Iris pigment epithelial cell (primary cell): ENCODE measurements at places on chromosomes 7 and 10.
A peak's percentile ranks its signal among the peaks of the same experiment; 100 is the strongest.

DNA sequence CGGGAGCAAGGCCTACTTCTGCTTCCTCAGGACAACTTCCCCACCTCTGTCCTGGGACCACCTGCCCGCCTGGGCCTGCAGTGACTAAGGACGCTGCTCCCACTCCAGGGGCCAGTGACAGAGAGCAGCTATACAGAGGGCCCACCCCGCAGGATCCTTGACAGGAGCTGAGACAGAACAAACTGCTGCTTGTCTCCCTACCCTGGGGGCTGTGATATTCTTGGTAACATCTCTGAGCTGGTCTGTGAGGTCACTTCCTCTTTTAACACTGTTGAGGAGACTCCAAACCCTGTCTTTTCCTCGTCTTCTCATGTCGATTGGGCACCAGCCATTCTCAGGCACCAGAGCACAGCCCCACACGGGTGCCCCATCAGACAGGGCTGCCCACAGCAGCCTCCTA is 6.9 kb upstream of the MRPS24 start:
- DNase-seq: no peak

DNA sequence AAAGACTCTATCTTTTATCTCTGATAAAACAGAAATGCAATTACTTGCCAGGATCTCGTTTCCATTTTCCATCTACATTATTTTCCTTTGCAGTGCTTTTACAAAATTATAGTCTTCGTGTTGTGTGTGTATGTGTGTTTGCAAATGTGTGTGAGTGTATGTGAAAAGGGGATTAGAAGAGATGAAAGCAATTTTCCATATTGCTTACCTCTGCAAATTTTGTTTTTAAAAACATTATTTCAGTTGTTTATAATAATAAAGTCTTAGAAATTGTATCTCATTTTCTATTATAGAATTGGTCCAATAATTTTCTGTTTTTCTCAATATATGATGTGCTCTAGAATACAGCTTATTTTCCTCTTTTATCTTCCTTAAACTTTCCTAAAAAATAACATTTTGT is 421.3 kb upstream of the ANKRD30A start:
- no peak for DNase-seq

DNA sequence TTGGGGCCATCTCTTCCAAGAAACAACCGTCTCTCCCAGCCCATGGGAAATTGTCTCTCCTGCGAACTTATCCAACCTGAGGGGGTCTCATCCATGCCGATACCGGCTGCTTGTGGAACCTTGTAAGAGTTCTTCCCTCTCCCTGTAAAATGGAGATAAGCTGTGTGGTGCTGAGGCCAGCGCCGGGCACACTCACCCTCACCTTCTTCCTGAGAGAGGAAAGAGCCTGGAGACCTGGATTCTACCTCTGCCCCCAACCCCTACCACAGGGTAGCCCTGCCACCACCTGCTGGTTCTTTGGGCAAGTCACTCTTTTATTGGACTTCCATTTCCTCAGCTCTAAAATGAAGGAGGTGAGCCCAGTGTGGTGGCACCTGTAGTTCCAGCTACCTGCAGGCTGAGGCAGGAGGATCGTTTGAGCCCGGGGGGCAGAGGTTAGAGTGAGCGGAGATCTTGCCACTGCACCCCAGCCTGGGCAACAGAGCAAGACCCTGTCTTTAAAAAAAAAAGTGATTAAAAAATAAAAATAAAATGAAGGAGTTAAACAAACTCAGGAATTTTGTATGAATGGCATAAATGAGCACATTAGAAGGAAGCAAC is 38.4 kb upstream of the PSAP start:
- DNase-seq: peak; percentile 15

DNA sequence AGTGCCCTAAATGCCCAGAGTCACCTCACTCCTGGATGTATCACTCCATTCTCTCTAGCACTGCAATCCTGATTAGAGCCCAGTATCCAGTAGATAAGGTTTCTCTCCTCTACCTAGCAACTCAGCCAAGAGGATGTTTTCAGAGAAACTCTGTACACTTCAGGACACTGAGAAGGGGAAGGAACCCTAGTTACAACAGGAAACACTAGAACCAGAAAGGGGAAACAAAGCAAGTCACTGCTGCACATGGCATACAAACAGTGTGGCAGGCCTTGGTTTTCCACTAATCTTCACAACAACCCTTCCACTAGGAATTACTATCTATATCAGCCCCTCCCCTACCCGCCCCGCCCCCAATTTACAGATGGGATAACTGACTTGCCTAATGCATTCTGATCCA is 1.6 kb downstream of the FAM204A start:
- no peak for DNase-seq

DNA sequence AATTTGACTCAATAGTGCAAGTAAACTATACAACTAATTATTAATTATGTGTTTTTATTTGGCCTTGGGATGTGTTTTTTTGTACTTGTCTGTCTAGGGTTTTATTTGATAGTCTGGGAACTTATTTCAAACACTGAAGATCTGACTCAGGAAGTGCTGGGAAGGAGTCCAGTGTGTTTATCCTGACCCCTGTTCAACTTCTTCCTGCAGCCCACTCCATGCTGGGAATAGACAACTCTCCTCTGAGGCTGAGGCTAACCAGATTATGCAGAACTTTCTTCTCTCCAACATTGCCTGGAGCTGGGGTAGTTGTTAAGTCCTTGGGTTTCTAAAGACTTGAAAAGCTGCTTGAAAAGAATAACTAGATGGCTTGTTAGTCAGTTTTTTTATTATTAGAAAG is 6.9 kb downstream of the CISD1 start:
- peak; percentile 82 for DNase-seq

DNA sequence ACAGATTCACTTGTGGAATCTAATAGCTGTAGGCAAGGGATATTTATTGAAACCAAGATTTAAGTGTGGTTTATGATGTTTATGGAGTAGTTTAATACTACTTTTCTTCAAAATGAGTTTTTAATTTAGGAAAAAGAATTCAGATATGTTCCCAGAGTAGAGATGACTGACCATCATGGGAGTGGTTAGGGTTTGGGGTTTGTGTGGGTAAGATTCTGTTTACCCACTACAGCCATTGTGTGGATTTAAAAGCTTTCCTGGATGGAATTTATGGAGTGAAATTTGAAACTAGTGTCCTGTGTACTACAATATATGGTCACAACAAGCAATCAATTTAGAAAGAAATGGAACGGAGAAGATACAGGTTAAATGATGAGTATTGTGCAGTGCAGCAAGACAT is 453.5 kb downstream of the AUTS2 start:
- no peak for DNase-seq

GRCh38 chr10:56596257-56596656 is 235.2 kb upstream of the ZWINT start:
- DNase-seq: no peak

DNA sequence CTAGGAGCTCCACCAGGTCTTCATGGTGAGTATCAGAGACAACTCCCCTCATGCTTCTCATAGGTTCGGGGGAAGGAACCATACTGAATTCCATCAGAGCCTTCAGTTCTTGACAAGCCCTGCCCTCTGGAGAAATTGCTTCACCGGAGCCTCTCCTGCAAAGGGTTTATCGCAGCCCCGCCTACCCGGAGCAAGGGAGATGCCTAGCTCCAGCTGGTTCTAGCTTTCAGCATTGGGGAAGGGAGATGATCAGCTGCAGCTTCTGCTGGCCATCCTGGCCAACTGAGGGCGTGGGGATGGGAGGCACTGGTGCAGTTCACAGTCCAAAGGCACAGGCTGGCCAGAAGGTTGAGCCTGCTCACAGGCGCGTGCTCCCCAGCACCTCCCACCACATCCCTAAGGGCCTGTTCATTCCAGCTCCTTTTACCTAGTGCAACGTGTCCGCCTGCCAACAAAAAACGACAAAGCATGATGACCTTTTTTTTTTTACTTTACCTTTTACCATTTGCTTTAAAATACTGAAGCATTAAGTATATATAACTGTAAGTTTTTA is 31.2 kb downstream of the LANCL2 start:
- DNase-seq: no peak

DNA sequence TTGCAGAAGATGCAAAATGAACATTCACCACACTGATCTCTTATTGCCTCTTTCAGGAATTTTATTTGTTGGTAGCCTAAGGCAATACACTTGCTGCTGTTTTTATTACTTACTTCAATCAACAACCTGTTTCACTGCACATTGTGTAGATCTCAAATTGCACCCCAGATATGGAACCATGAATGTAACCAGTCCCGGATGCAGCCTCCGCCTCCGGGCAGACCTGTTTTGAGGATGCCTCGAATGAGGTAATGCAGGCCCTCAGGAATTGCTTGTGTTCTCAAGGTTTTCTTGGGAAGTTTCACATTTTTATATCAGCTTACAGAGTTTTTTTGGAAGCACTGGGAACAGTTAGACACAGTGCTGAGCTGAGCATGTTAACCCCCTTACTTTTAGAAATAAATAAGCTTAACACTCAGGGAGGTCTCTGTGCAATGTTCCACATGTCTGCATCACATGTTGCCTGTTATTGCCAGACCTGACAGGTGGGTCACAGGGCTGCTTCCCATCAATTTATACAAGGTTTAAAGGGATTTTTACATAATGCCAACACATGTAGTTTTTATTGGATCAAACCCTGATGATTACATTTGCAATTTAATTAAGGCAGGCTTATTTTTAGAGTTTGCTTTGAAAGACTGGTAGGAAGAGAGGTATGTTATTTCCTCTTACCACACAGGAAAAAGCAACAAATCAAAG is 193.1 kb upstream of the POM121L12 start:
- DNase-seq: no peak

DNA sequence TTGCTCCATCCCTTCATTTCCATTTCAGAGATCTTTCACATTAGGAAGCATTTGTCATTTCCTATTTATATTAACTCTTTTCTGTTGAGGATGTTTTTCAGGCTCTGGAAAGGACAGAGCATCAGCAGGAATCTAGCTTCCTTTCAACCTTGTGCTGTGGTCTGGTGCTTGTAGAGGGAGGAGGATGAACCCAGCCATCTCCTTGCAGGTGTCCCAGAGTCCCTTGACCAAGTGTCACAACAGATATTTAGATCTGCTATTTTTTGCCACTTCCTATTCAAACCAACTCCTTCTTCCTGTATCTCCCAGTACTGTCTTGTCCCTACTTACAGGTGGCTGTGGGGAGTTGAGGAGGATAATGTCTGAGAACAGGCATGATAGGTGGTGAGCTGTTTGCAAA is 742.8 kb downstream of the GRID1 start:
- DNase-seq: no peak

DNA sequence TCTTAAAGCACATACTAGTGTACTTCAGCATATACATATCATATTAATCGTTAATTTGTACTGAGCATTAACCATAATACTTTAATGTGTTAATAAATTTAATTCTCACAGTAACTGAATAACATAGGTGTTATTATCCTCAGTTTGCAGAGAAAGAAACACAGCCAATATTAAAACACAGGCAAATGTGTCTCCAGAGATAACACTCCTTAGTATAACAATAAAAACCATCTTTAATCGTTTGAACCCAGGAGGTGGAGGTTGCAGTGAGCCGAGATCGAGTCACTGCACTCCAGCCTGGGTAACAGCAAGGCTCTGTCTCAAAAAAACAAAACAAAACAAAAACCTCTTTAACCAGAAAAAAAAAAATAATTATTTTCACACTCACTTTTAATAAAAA is 49.4 kb upstream of the ZNF273 start:
- DNase-seq: no peak

GRCh38 chr7:127536394-127536691 is 49.1 kb downstream of the GCC1 start:
- no peak for DNase-seq

GRCh38 chr10:132570771-132571649 is 33.4 kb downstream of the INPP5A start:
- no peak for DNase-seq

DNA sequence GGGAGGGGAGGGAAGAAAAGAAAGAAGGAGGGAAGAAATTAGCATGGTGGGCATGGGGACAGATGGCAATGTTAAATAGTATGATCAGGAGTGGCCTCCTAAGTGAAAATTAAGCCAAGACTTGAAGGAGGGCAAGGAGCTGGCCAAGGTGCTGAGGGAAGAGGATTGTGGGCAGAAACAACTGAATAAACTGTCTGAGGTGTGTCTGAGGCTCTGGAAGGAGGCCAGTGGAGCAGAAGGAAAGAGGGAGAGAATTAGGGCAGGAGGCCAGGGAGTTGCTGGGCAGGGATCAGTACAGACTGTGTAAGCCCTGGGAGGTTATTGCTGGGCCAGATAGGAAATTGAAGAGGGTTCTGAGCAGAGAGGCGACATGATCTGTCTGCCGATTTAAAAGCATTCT is 40.6 kb upstream of the VKORC1L1 start:
- DNase-seq: peak; percentile 60

DNA sequence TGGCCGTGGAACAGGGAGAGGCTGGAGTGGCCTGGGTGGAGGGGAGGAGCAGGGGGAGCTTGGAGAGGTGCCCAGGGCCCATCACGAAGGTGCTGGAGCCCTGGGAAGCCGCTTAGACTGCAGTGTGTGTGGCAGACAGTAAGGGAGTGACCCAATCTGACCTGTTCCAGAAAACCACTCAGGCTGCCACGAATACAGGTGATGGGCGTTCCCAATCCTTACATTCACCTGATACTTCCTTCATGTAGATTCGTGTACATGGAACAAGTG is 161.7 kb downstream of the SVIL start:
- DNase-seq: no peak

GRCh38 chr10:1063232-1063865 is 7.2 kb downstream of the WDR37 start:
- DNase-seq: no peak

DNA sequence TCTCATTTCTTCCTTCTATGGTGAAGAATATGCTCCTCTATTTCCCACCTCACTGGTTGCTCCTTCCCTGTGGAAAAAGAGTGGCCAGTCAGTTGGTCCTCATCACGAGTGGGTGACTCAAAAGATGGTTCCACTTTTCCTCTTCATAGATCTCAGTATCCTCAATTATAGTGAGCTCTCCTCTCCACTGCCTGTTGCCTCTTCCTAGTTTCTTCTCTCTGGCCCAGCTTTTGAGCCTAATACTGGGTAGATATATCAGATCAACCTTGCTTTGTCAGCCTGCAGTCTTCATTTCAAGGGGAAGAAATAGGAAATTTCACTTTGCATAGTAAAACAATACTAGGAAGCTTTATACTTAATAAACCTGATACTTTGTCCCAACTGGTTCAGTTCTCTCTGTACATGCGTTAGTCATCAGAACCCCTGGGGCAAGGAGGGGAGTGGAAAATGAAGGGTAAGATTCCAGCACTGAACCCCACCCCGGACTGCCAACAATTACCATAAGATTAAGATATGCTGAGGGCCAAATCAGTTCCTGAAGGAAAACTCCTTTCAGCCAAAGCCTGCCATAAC is 15.5 kb upstream of the WNT16 start:
- peak; percentile 14 for DNase-seq

GRCh38 chr10:124699471-124700292 is 44.5 kb downstream of the FAM53B start:
- DNase-seq: no peak

GRCh38 chr7:124020060-124020459 is 12.8 kb downstream of the TMEM229A start:
- DNase-seq: no peak

DNA sequence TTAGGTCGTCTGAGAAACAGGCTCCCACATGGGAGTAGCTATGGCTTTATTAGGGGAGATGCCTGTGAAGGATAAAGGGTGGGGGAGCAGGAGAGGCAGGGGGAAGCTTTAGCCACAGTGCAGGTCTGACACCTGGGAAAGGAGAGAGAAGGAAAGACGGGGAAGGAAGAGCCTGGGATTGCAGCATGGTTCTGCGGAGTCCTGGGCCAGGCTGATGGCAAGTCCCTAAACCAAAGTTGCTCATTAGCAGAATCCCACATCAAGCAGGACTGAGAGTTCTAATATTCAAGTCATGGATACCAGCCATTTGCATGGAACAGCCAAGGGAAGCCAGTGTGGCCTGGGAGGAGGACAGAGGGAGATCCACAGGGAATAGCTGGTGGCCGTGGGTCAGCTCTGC is 414.8 kb downstream of the RPS24 start:
- DNase-seq: no peak

- no peak for DNase-seq
These were observed 1583.6 kb upstream of the LRRTM3 start for GRCh38 chr10:65342245-65342644.
